ENCODE measurements at places on chromosomes 1 and 21.

- DNase-seq = no peak
Observed at GRCh38 chr1:27603309-27603680, 649 bp downstream of the AHDC1 start.

- no peak for DNase-seq
Observed at GRCh38 chr1:228921481-228921880, 186.2 kb downstream of the RHOU start.

DNA sequence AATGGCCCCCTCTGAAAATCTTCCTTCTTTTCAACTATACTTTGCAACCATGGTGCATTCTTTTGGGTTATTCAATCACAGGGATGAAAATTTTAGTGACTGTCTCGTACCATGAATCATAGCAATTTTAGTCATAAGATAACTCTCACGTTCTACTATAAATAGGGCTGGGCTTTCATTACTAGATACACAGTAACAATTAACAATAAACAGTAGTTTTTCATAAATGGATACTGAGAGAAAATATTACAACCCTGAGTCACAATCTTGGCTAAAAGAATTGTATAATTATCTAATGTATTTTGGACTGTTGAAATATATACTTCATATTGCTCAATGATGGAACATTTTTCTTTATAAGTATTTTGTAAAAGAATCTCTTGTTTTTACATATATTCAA, 96.1 kb downstream of the TEX35 start:
- DNase-seq = no peak

DNA sequence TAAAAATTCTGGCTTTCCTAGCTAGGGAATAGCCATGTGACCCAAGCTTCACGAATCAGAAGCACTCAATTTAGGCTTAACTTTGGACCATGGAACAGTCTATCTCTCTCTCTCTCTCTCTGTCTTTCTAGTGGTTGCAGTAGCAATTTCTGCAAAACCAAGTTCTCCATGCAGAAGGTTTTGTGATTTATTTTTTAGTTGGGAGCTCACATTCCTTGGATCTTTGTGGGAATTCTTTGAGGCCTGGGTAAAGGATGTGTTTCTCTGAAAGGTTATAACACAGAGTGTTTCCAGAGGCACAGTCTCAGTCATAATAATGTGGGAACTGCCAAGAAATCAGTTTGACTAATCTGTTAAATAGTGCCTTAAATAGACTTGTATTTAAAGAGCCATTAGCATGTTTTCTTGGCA, 112.3 kb upstream of the COL11A1 start:
- no peak for DNase-seq

DNA sequence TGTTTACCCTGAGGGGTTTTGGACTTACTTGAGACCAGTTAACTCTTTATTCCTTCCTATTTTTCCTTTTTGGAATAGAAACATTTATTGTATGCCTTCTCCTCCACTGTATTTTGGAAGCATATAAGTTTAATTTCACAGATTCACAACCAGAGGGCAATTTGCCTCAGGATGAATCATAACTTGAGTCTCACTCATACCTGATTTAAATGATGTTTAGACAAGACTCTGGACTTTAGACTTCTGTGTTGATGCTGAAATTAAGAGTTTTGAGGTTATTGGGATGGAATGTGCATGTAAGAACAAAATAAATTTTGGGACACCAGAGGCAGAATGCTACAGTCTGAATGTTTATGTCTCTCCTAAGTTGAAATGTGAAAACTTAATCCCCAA, 7.1 kb upstream of the ADAM30 start:
- DNase-seq = no peak

GRCh38 chr1:235986869-235987268, 78.0 kb downstream of the NID1 start:
- no peak for DNase-seq

DNA sequence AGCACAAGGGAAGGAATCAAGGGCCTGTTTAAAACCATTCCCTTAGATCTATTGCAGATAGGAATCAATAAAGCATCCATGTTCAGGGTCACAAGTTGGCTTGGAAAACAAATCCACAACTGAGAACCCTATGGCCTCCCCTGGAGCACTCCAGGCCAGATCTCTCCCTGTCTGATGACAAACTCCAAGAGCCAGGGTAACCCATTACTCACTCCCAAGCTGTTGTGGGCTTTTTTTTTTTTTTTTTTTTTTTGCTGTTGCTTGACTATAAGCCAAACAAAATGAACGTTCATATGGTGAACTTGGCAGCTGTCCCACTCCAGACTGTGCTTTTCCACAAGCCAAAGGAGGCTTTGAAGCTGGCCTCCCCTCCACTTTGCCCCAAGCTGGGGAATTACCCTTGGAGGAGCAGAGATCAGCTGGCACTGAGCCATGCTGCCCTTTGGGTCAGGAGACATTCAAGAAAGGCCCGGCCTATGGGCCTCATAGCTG, 35.7 kb upstream of the VAV3 start:
- no peak for DNase-seq
